ENCODE measurements at places on chromosomes 7 and 10. TPM values are rescaled to one million over a fixed set of nuclear protein-coding genes. Genes with fewer than 3 reads are reported as not detected.

The ASB4 gene
- not detected for total RNA-seq

GRCh38 chr7:123867225-123867624 is 22.3 kb downstream of the HYAL4 start:
- DNase-seq: no peak

DNA sequence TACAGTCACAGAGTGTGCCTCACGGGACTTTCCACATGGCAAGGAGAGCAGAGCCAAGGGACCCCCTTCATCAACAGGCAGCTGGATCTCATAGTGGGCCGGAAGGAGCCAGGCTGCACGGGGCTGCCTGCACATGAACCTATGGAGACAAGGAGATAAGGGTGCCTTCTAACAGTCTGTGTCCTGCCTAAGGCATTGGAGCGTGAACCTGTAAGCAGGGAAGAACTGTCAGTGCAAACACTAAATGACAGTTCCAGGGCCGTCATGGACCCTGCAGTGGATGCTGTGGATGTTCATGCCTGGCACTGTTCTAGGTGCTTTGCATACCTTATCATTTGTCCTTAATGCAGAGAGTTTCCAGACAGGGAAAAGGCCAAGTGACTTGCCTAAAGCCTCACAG is 85.9 kb downstream of the WIPF3 start:
- no peak for DNase-seq

DNA sequence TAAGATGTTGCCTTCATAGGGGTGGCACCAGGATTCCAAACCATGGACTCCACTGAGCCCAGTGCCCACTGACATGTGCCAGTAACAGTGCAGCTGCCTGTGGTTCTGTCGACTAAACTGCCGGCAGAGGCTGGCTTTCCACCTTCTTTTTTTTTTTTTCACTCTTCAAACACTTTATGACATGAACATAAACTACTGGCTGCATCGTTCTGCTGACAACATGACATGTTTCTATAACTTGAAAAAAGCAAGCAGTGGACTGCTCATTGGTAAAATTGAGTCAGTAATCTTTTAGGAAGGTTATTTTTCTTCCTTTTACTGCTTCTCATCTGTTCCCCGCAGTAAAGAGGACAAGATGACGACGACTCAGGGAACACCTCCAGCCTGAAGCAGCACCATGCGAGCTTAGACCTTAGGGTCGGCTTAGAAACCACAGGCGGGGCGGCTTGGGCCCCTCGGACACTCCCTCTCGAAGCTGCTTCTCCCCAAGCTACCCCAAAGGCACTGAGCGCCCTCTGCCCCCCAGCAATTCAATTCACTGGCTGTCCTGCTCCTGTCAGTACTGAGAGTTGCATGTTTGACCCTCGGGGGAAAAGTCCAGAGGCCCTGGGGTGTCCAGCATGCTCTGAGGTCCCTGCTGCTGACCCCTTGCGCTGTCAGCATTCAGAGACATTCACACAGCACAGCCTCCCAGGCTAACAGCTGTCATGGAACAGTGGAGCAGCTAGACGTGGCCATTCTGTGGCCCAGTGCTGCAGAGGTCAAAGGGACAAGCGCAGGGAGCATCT is 112.5 kb downstream of the EGFR start:
- DNase-seq: no peak

The KDM7A gene
- 42.7 TPM for total RNA-seq

DNA sequence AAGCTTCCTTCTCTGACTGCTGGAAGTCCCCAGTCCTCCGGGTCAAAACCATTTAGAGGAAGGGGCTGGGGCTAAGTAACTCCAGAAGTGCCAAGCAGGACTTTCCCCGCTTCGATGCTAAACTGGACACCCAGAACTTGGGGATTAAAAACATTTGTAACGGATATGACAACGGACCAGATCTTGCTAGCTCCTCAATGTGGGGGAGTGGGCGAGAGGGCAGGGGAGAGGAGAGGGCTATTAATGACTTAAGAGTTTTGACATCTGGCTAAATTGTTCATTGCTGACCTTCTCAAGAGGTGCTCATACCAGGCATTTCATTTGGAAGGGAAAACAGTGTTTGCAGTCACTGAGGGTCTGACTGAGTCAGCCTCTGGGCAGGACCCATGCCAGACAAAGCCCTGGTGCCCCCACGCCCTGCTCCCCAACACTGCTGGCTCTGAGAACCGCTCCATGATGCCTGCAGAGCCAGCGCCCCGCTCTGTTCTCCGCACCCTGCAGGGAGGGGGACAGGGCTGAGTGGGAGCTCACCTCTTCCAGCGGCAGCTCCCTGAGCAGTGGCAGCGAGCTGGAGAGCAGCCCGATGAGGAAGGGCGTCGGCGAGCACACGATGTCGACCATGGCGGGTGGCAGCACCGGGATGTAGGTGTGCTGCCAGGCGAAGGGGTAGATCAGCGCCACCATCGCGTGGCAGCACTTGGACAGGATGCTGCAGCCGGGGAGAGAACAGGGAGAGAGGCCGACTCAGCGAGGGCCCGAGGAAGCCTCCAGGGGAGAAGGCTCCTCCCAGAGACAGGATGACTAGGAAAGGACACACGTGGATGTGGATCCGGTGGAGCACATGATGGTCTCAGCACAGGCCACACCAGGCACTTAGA is 47.7 kb upstream of the MKRN1 start:
- DNase-seq: no peak

The GPR37 gene
- total RNA-seq: 2.8 TPM

The CPA5 gene
- not detected for total RNA-seq

DNA sequence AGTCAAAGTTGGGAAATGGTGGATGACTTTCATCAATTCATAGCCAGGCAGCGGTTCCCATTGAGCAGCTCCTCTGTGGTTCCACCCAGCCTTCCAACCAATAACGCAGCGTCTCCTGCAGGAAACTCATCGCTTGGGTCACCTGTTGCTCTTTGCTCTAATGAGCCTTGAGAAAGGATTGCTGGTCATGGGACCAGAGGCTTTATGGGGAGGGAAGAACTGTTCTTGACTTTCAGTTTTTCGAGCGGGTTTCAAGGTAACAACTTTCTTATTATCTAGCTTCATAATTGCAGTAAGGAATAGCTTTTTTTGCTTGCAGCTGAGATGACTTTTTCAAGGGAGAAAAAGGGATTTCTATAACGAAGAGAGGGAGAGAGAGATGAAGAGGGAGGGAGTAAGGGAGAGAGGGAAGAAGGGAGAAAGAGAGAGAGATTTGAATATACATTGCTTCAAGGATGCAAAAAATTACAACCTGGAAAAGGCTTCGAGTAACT is 405 bp upstream of the ENTPD1 start:
- no peak for DNase-seq

- no peak for DNase-seq
These were observed 14.1 kb upstream of the DLG5 start for GRCh38 chr10:77940627-77941026.

DNA sequence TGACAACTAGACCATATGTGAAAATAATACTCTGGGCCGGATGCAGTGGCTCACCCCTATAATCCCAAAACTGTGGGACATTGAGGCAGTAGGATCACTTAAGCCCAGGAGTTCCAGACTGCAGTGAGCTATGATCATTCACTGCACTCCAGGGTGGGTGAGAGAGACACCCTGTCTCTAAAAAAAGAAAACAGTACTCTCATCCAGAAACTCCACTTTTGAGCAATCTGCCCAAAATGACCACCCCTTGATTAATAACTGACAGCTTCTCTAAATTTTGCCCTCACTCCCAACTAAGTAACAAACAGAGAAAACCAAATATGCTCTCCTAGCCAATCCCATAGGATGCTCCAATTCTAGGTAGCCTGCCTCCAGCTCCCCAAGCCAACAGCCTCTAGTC is 62.5 kb upstream of the AKR1E2 start:
- DNase-seq: no peak

GRCh38 chr7:122309421-122309820 is 4.9 kb upstream of the FEZF1 start:
- DNase-seq: no peak

GRCh38 chr10:77832238-77832637 is 94.3 kb downstream of the DLG5 start:
- no peak for DNase-seq

The PKD2L1 gene
- total RNA-seq: not detected

DNA sequence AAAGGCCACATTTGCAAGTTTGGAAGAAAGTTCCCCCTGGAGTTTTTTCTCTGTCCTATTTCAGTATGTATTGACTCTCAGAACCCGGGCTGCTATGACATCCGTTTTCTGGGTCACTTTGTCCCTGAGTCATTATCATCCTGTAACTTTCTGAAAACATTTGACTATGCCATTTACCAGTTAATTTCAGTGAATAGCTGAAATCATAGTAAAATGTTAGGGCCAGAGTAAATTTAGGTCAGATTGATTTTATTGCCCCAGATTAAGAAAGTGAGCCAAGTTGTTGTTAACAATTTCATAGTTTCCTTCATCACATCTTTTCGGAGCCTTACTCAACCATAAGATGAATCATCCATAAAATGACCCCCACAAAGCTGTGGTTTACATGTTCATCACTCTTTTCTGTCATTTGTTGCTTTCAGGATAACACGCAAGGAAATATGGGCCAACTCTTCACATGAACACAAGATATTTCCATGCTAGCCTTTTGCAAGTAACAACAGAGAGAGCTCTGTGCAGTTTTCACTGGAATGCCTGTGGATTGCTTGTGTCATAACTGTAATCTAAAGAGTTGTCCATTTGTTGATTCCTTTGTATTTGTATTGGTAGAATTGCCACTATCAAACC is 3.9 kb upstream of the MACC1 start:
- DNase-seq: no peak

The GATA3 gene
- total RNA-seq: not detected

The C10orf105 gene
- total RNA-seq: 0.14 TPM

DNA sequence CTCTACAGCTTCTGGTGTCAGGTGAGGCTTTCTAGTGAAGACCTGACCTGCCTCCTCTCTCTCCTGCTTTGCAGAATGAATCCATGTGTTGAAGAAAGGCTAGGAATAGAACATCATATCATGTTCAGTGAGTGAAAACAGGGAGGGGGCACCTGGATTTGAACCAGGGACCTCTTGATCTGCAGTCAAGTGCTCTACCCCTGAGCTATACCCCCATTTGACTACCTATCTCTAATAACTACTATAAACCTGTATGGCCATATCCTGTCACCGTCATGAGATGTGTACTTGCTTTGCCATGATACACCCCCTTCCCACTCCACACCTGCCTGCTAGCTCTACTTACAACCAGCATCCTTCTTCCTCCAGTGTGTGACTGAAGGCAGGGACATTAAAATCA is 91.3 kb upstream of the ZNF746 start:
- no peak for DNase-seq

The DNA2 gene
- 5.1 TPM for total RNA-seq

The RTKN2 gene
- not detected for total RNA-seq

GRCh38 chr10:95428701-95429100 is 132.5 kb downstream of the SORBS1 start:
- DNase-seq: no peak

DNA sequence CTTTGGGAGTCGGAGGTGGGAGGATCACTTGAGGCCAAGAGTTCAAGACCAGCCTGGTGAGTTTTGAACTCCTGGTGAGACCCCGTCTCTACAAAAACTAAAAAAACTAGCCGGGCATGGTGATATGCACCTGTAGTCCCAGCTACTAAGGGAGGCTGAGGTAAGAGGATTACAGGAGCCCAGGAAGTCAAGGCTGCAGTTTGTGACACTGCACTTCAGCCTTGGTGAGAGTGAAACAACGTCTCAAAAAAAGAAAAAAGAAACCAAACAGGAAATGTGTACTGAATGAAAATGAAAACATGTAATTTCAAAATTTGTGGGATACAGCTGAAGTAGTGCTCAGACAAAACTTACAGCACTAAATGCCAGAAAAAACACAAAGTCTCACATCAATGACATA is 7.6 kb downstream of the ARHGAP12 start:
- DNase-seq: no peak

GRCh38 chr10:91887272-91888076 is 21.8 kb downstream of the FGFBP3 start:
- DNase-seq: no peak

The DUSP5 gene
- 12.7 TPM for total RNA-seq

The SNCG gene
- total RNA-seq: 167 TPM

DNA sequence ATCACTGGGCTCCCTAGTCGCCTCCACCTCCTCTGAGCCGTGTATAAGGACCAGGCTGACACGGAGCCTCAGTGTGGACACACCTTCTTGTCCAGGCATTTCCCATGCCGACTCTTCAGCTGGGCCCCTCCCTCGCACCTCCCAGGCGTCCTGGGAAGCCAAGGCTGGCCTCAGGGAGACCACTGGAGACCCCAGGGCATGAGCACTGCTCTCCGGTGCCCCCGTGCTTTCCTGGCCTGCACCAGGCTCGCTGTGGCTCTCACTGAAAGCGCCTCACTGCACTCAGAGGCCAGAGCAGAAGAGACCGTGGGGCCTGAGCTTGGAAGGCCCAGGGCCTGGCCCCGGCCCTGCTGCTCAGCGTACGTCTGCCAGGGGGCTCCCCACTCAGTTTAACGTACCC is 31.4 kb downstream of the LRRC27 start:
- no peak for DNase-seq

The TIAL1 gene
- total RNA-seq: 72.4 TPM

The CPVL gene
- total RNA-seq: 22.9 TPM

- no peak for DNase-seq
These were observed 174.4 kb downstream of the CHCHD3 start for GRCh38 chr7:132907380-132907940.

The SMIM30 gene
- total RNA-seq: 23.7 TPM

The SFRP4 gene
- total RNA-seq: 53.3 TPM

DNA sequence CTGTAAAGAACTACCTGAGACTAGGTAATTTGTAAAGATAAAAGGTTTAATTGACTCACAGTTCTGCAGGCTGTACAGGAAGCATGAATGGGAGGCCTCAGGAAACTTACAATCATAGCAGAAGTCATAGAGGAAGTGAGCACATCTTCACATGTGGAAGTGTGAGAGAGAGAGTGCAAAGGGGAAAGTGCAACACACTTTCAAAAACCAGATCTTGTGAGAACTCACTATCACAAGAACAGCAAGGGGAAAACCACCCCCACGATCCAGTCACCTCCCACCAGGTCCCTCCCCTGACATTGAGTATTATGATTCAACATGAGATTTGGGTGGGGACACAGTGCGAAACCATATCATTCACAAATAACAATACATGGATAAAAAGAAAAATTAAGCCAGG is 24.5 kb downstream of the AVL9 start:
- DNase-seq: no peak

The CDK1 gene
- 2.0 TPM for total RNA-seq

The FAM241B gene
- total RNA-seq: 7.8 TPM

- no peak for DNase-seq
These were observed 26.5 kb downstream of the DNAJB12 start for GRCh38 chr10:72328045-72328828.

The FOXP2 gene
- 17.6 TPM for total RNA-seq

GRCh38 chr7:136412952-136413351 is 435.8 kb upstream of the MTPN start:
- no peak for DNase-seq

DNA sequence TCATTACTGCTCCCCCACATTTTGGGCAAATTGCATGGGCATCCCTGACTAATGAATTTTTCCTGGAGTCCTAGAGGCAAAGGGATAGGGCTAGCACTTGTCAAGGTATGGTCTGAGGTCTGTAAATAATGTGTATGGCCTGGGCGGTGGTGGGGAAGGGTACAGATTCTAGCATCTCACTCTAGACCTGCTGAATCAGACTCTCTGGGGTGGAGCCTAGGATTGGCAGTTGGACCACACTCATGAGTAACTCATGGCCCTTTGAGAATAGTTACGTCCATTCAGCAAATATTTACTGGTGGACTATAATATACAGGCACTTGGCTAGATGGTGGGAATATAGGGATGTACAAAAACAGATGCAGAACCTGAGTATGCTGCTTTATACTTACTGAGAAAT is 118.0 kb downstream of the CELF2 start:
- no peak for DNase-seq

GRCh38 chr7:143974459-143974858 is 19.8 kb downstream of the OR2F1 start:
- no peak for DNase-seq

- DNase-seq: no peak
These were observed 16.5 kb downstream of the ADAP1 start for GRCh38 chr7:937856-938484.

The STEAP4 gene
- 286 TPM for total RNA-seq
